Type B pancreatic cell (in vitro differentiated cells): ENCODE measurements at places on chromosomes 2 and 18. TPM values are rescaled to one million over a fixed set of nuclear protein-coding genes. Genes with fewer than 3 reads are reported as not detected.

DNA sequence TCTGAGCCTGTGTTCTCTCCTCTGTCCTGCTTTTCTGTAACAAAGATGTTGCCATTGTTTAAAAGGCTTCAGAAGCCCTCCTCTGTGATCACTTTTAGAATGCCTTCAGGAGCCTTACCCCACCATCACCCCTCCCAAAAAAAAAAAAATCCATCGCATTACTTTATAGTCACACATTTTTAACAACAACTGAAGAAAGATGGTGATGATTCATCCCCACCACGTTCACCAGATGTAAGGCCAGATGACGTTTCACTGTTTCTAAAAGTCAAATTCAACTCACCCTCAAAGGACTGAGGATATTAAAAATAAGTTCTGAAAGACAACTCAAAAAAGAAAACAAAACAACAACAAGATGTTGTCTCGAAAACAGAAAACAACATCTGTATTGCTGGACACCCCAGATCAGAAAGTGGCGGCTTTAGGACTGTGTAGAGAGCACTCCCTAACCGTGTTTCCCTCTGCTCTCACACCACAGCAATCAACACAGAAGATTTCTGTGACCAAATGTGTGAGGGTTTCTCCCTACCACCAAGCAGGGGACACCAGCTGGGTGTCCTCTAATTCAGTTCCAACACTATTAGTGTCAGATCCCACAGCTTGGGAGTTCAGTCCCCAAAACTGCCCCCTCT, 61.9 kb upstream of the CREB1 start:
- DNase-seq, result no peak

DNA sequence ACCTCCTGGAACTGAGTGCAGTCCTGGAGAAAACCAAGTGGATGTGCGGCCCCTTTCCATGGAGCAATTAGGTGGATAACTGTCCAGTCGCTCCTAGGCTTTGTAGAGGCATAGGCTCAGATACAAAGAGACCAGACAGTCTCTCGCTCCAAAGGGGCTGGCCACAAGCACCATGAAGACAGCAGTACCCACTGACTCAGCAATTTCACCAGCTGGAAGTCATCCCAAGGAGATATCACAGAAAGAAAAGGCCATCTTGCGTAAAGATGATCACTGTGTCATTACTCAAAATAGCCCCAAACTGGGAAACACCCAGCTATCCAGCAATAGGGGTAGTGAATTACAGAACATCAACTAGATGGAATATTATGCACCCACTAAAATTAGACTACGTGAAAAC, 161.2 kb downstream of the MSH2 start:
- DNase-seq, result no peak

GRCh38 chr2:203783496-203784203, 77.2 kb downstream of the CD28 start:
- DNase-seq, result no peak

GRCh38 chr2:169782513-169782912, 16.2 kb upstream of the SSB start:
- DNase-seq, result no peak

The LHCGR gene
- 0.40 and 0.92 TPM in 2 replicates for total RNA-seq

The TXNDC9 gene
- 27.6 and 29.1 TPM in 2 replicates for total RNA-seq

DNA sequence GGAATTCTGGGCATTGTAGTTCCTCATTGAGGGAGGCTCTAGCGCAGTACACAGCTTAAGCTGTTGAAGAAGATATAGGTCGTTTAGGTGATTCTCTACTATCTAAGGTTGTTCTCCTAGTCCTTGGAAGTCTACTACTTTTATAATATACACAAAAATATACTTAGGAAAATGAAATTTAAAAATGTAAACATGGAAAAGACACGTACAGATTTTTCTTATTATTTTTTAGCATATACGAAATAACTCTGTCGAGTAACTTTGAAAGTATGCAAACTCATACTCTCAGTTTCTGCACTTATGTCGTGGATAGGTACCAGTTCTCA, 272 bp upstream of the FASTKD1 start:
- no peak for DNase-seq

DNA sequence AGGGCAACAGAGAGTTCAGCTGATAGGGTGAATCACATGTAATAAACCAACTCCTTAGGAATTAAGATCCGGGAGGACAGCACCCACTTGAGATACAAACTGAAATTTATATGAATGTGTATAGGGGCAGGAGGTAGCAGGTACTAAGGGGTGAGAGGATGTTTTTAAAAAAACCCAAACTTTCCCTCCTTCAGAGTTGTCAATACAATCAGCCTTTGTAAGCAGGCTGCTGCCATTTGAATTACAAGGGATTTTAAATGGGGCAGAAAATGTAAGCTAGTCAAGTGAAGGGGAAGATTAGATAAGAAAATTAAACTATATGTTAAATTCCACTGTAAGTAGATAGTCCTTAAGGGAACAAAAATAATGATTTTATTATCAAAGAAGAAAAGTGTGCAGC, 1239.7 kb upstream of the CELF4 start:
- no peak for DNase-seq

DNA sequence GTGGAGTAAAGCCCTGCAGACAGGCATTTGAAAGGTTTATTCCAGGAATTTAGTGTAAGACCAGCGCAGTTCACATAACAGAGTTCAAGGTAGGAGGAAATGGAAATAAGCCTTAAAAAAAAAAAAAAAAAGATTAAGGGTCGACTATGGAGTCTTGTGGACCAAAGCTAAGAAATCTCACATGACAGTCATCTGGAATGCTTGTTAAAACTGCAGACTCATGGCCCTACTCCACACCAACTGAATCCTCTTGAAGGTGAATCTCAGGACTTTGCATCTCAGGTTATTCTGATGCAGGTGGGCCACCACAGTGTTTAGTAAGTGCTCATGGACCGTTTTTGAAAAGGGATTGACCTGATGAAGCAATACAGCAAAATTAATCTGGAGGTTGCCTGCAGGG, 8.8 kb downstream of the TTLL4 start:
- no peak for DNase-seq

- DNase-seq, result no peak
Measured at GRCh38 chr2:140023291-140023690, 1243.1 kb upstream of the NXPH2 start.

DNA sequence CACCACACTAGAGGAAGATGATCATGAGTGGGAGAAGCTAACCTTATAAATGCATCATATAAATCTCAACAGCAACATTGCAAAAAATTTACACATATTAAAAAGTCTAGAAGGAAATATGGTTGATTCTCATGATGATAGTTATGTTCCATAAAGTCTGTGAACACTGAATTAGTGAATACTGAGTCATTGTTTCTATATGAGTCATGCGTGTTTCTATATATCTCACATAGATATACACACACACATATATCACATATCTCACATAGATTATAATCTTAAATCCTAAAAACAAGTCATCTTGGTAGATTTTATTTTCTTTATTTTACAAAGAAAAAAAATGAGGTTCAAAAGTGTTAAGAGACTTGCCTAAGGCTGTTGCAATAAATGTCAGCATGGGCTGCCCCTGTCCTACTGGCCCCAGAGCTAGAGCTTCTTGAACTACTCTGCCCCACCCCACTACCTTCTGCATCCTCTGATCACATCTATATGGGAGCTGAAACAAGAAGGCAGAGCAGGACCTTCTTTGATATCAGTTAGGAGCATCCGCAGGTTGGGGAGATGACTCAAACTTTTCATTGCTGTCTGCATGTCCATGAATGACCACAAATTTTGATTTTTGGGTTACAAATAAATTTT, 81.8 kb upstream of the ADAM23 start:
- DNase-seq, result no peak

The WNT10A gene
- total RNA-seq, result 5.5 and 31.8 TPM in 2 replicates

- no peak for DNase-seq
Measured at GRCh38 chr2:6434438-6434837, 431.3 kb downstream of the CMPK2 start.

- no peak for DNase-seq
Measured at GRCh38 chr2:112754564-112754963, 9.8 kb downstream of the CKAP2L start.

- no peak for DNase-seq
Measured at GRCh38 chr2:110828330-110828729, 96.0 kb downstream of the ACOXL start.

GRCh38 chr2:232147440-232148077, 186.0 kb downstream of the DIS3L2 start:
- no peak for DNase-seq

The PLGLB2 gene
- total RNA-seq, result 3.4 and 5.1 TPM in 2 replicates

DNA sequence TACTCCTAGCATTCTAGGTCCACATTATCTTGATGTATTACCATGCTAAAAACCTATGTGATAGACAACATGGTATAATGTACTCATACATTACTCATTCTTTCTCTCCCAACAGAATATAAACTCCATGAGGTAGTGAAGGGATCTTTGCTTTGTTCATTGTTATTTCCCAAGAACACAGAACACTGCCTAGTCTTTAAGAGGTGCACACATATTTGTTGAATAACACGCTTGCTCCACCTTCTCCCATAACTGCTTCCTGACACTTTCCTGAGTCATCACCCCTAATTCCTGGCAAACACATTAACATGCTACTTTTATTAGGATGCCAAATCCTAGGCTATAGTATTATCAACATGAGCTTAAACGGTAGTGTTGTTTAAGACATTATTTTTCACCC, 41.3 kb downstream of the REV1 start:
- DNase-seq, result no peak

The MATN3 gene
- 0.45 and 3.0 TPM in 2 replicates for total RNA-seq

The COQ10B gene
- total RNA-seq, result 12.7 and 17.8 TPM in 2 replicates

DNA sequence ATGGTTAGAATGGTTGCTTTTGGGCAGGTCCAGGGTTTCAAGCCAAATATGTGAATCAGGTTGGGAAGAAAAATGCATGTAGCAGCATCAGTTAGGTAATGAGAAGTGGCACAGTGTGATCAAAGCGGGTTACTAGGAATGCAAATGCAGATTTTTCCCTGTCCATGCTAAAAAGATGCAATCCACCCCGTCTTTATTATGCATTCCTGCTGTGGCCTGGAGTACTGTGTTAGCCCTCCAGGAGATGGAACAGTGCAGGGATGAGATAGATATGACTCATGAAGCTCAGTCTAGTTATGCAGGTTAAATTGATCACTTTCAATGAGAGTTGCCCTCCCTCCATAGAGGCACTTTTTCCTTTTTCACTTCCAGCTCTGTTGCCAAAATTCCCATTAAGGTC, 283.8 kb downstream of the CTNNA2 start:
- DNase-seq, result no peak

The CFAP65 gene
- total RNA-seq, result 0.29 and 2.1 TPM in 2 replicates

The NCKAP1 gene
- 104 and 131 TPM in 2 replicates for total RNA-seq

DNA sequence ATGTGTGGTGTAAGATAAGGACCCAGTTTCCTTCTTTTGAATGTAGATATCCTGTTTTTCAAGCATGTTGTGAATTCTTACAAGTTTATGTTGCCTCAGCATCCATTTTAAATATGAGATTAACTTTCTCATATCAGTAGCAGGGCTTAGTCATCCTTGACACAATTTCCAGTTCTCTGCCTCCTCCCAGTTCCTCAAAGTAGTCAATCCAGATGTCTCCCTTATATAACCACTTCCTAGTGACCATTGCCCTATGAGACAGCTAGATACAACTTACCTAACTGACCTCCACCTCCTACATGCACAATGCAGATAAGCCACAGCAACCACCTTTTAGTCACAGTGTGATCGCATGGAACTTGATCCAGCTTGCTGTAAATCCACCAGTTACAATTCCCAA, 269.2 kb upstream of the ZNF521 start:
- DNase-seq, result no peak

The NIFK gene
- total RNA-seq, result 55.5 and 60.9 TPM in 2 replicates

The LAPTM4A gene
- total RNA-seq, result 196 and 229 TPM in 2 replicates

GRCh38 chr2:221293949-221294742, 278.0 kb downstream of the EPHA4 start:
- DNase-seq, result no peak

The CCDC85A gene
- 2.1 and 5.4 TPM in 2 replicates for total RNA-seq

The PDE11A gene
- total RNA-seq, result 0.67 and 2.0 TPM in 2 replicates

The FKBP1B gene
- 19.0 and 23.0 TPM in 2 replicates for total RNA-seq

- DNase-seq, result peak; percentile 81
Measured at GRCh38 chr2:38508311-38509039, 94.3 kb downstream of the HNRNPLL start.

DNA sequence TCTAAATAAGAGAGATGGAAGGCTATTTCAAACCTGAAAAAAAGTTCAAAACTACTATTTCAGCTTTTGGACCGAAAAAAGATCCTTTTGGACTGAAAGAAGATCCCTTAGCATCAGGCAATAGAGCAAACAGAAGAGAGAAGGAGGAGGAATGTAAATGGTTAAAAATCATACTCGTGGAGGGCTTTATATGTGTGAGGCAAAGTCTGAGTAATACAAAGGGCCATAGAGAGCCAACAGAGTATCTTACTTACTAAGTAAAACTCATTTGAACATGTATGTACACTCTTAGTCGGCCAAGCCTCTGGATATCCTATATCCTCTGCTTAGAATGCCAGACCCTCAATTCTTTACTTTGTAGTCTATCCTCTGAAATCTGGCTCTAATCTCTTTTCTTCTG, 55.7 kb downstream of the ITSN2 start:
- DNase-seq, result no peak

DNA sequence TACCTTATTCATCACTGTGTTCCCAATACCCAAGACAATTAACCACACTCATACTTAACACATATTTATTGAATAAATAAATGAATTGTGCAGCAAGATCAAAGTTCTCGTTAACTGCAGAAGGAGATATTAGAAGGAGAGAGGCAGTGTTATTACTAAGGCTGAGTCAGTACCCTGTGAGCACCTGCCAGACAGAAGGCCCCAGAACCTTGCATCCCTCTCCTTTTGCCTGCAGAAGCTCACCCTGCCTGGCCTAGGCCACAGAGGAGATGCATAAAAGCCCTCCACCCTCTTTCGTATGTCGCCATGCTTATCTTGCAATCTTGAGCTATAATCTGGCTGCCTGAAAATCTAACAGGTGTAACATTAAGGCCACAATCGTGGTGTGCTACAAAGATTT, 20.5 kb upstream of the RNF149 start:
- DNase-seq, result no peak

DNA sequence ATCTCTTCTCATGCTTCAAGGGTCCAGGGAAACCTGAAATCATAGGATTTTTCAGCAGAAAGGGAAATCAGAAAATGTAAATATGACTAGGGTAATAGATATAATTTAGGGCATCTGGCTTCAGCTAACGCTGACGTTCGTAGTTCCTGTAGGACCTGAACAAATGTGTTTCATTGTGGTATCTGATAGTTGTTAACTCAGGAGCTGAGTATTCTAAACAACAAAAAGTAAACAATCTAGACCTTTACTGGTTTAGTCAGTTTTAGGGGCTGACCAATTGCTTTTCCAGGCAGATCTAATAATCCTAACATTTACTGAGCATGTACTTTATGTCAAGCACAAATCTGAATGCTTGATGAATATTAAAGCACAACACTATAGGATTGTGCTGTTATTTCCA, 114.8 kb downstream of the GALNT1 start:
- DNase-seq, result no peak

The C2orf15 gene
- total RNA-seq, result 5.6 and 8.2 TPM in 2 replicates

DNA sequence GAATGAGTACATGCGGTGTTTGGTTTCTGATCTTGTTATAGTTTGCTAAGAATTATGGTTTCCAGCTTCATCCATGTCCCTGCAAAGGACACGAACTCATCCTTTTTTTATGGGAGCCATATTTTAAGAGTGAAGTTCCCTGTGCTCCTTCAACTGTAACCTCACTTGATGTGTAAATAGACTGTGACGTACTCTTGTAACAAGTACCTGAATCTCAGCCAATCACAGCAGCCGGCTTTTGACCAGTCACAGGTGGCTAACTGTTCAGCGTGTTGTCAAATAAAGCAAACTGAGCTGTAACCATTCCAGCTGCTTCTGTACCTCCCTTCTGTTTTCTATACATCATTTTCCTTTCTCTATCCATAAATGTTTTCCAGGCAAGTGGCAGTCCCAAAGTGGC, 774.3 kb upstream of the HS6ST1 start:
- DNase-seq, result no peak

- no peak for DNase-seq
Measured at GRCh38 chr2:197992482-197993133, 188.2 kb downstream of the PLCL1 start.

- DNase-seq, result no peak
Measured at GRCh38 chr2:2742726-2743125, 411.7 kb upstream of the MYT1L start.
